Cortex of kidney (tissue), 1 donor: ENCODE measurements at places on chromosomes 7 and 10.

DNA sequence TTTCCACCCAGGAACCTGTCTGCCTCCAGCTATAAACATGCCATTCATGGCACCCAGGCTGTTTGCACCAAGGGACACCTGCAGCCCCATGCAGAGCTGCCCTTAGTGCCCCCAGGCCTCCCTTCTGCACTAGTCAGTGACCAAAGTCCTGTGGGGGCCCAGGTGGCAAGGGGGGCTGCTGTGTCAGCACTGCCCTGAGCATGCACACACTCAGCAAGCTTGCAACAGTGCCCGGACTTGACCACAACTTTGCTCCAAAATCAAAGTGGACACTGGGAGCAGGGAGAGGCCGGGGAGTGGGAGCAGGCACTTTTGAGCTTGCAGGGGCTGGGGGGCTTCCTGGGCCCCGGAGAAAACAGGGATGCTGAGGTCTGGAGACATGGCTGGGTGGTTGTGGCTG lies 192.9 kb upstream of the MBL2 start:
- DNase-seq = no peak

DNA sequence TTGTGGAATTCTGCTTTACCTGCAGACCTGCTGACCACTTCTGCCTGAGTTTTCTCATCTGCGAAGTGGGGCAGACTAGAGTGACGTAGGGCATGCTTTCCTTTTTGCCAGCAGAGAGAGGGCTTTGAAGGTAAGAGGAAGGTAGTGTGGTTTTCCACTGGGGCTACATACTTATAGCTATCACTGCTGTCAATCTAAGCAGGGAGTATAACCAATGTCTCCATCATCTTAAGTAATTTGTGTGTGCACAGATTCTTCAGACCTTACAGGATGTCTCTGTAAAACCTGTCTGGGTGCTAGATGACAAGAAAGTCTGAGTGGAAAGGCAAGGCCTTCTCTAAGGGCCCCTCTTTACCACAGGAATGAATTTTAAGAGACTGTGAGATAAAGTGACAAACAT lies 106.8 kb downstream of the RBM20 start:
- DNase-seq = no peak

DNA sequence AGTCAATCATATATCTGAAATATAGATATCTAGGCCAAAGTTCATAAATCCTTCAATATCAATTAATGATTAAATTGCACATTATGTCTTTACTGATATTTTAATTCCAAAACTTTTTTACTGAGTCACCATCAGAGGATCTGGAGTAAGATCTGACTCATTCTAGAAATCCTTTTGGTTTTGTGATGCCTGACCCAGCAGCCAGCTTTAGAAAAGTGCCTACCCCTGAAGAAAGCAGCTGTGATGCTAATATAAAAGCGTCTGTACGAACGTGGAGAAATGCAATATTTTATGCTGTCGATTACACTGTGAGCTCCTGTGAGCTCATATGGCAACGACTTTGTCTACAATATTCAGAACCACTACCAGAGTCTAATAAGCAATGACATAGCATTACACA lies 142.5 kb upstream of the LRRTM3 start:
- no peak for DNase-seq

GRCh38 chr10:74922921-74923320 lies 96.5 kb downstream of the KAT6B start:
- no peak for DNase-seq

- DNase-seq = no peak
Observed at GRCh38 chr10:13195016-13195415, 33.7 kb downstream of the MCM10 start.

DNA sequence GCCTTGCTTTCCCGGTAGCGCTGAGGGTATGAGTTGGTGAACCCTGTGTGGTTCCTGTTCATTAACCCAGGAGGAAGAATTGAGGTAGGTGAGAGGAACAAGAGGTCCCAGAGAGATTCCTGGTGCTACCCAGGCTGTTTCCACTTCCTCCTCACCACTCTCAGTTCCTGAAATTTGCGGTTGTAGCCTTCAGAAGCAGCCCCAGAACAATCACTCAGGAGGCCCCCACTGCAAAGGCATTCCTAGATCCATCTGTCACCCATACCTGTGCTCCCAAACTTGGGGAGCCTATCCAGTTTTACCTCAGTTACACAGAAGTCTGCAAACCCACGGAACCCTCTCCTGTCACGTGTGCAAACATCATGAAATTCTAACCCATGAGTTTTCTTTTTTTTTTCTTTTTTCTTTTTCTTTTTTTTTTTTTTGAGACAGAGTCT lies 9.0 kb upstream of the PIP4K2A start:
- DNase-seq = no peak

- DNase-seq = no peak
Observed at GRCh38 chr7:133672866-133673265, 420.0 kb downstream of the EXOC4 start.

DNA sequence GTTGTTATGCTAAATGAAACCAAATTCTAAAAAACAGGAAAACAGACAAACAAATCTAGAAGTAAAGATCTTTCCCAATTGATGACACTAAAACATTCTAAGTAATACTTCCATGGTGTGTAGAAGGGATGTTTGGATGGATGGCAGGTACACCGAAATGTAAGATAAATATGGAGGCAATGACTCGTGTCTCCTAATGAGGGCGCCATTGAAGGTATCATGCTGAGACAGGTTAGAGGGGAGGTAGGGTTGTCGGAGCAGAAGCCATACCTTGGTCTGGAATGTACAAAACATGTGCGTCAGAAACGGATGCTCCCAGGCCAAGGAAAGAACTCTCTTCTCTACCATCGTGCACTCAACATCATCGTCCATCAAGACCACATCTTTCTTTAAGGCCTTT lies 101.4 kb downstream of the PRKCQ start:
- no peak for DNase-seq

DNA sequence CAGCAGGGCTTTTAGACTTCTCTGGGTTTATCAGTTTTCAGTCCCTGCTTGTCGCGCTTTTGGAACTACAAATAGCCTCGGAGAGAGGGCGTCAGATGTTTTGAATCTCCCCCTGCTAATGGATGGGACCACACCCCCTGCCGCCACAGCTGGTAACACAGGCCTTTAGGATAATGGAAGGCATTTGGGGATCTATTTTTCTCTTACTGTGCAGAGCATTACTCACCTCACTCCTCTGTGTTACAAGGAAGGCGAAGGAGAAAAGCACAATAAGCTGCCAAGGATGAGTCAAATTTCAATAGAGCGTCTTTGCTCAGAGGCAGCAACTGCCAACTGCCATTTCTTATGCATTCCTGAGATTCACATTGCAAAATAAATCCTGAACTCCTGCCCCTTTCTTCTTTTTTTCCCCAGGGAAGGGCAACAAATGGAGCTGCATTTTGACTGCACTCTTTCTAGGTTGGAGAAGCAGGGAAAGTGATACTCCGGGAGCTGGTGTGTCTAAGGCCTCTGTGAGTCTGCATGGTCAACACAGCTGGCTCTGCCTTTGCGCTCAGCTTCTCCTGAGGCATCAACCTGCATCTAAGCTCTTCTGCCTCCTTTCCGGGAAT lies 31.5 kb upstream of the SMNDC1 start:
- DNase-seq = no peak

GRCh38 chr10:113475381-113475807 lies 77.5 kb upstream of the HABP2 start:
- DNase-seq = no peak

GRCh38 chr7:158353606-158354570 lies 233.7 kb downstream of the PTPRN2 start:
- DNase-seq = no peak

- DNase-seq = no peak
Observed at GRCh38 chr7:115548756-115549155, 481.8 kb downstream of the TFEC start.

GRCh38 chr7:103541947-103542346 lies 95.9 kb upstream of the SLC26A5 start:
- no peak for DNase-seq

DNA sequence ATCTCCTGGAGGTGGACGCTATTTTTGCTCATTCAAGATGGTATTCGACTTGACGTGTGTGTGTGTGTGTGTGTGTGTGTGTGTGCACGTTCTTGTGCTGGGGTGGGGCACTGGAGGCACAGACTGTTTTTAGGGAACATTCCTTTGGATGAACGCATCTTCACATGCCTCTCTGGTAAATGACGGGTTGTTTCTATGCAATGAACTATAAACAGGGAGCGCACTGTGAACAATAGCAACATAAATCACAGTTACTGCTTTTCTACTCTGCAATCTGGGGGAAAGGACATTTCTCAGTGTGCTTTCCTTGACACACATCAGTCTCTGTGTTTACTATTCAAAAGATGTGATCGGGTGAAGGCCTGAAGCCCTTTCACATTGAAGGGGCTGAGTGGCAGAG lies 120.1 kb upstream of the PITRM1 start:
- no peak for DNase-seq

DNA sequence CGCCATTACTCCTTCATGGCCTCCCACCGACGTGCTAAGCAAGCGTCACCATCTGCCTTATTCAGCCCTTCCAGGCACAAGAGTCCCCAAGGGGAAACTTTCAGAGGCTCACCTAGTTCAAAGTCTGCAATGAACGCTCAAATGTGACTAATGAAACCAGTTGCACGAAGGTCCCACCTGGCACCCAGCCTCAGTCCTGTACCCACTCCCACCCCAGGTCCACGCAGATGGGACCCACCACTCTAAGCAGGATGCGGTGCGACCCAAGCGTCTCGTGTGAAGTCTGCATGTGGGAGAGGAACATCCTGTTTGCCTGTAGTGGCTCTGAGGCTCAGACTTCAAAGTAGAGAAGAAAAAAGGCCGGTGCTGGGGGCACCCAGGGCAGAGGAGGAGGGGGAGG lies 40.3 kb downstream of the RGS10 start:
- no peak for DNase-seq

GRCh38 chr10:45644527-45644926 lies 28.0 kb downstream of the ZFAND4 start:
- DNase-seq = no peak

GRCh38 chr10:122499491-122499941 lies 38.2 kb downstream of the HTRA1 start:
- DNase-seq = no peak

GRCh38 chr7:115707258-115708012 lies 323.1 kb downstream of the TFEC start:
- DNase-seq = no peak

GRCh38 chr10:60093317-60093716 lies 187.0 kb upstream of the CCDC6 start:
- no peak for DNase-seq

DNA sequence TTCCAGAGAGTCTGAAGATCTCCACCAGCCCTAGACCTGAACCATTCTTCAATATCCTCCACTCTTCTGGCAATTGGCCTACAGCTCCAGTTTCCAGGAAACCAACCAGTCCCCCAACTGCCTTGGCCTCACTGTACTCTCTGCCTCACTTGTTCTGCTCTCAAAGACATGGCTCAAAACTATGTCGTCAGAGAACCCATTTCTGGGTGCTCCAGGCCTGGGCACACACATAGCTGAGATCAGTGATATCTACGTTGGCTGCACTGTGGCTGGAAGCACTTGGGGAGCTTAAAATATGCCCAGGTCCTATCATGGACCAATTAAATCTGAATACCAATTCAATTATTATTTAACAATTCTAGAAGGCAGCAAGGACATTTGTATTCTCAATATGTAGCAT lies 93.1 kb downstream of the COBL start:
- DNase-seq = no peak

- no peak for DNase-seq
Observed at GRCh38 chr10:3251172-3251571, 78.6 kb upstream of the PITRM1 start.

DNA sequence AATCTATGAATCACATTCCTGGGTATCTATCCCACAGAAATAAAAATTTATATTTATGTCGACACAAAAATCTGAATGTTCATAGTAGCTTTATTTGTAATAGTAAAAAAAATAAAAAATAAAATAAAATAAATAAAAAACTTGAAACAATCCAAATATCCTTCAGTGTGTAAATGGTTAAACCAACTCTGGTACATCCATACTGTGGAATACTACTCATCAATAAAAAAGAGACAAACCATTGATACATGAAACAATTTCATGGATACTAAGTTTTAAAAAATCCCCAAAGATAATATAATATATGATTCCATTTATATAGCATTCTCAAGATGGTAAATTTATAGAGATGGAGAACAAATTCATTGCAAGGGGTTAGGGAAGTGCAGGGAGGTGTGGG lies 48.6 kb downstream of the USP6NL start:
- DNase-seq = no peak
